H4 (cell line): ENCODE measurements at places on chromosomes 11 and 22.

DNA sequence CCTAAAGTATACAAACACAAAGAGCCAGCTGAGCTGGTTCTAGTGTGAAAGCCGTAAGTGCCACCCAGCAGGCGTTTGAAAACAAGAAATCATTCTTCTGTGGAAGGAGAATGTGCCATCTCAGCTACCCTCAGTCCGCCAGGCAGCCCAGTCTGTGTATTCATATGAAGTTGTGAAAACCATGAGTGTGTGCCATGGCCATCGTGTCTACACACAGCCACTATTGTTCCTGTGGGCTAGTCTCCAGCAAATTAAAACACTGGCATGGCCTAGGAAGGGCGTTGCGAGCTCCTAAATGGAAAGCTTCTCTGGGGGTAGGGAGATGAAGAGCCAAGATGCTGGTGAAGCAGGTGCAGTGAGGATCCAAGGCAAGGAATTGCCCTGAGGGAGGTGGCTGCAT is 51.5 kb upstream of the HORMAD2 start:
- no peak for DNase-seq

DNA sequence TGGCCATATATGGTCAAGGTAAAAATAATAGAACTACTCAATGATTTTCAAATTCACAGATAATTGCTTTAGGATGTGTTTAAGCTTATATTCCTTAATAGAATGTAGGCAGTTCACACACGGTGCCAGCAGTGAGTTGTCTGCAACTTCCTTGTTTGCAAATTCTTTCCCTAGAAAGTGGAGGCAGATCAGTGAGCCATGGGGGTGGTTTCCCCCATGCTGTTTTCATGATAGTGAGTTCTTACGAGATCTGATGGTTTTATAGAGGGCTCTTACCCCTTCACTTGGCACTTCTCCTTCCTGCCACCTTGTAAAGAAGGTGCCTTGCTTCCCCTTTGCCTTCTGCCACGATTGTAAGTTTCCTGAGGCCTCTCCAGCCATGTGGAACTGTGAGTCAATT is 111.8 kb upstream of the LMO1 start:
- DNase-seq = no peak

GRCh38 chr11:113574171-113574570 is 99.0 kb upstream of the DRD2 start:
- no peak for DNase-seq

DNA sequence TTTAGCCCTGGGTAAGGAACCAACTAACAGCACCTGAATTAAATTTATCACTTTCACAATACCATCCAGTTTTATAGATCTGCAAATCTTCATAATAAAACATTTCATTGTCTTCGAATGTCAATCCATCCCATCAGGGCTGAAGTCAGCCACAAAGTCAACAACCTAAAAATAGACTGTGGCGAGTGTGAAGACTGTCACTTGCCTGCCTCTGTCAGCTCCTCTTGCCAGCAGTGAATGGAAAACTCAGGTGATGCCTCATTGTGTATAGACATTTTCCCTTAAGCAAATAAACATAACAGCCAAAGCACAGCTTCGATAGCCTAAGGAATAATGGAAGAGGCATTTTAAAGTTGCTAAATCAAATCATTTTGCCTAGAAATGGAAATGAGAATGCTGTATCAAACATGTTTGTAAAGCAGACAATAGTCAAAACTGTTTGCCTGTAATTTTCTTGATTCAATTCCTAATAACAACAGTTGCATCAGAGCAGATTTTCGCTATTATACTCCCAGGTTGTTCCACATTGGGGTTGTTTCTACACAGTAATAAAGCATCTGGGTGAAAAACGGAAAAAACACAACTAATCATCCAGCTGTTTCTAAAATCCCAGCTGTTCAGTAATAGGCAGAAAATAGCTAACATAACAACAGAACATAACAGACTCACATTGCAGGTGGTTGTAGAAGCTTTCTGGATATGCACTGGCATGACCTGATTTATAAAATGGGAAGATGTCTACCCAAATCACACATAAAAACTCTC is 15.7 kb downstream of the KCNA4 start:
- no peak for DNase-seq

DNA sequence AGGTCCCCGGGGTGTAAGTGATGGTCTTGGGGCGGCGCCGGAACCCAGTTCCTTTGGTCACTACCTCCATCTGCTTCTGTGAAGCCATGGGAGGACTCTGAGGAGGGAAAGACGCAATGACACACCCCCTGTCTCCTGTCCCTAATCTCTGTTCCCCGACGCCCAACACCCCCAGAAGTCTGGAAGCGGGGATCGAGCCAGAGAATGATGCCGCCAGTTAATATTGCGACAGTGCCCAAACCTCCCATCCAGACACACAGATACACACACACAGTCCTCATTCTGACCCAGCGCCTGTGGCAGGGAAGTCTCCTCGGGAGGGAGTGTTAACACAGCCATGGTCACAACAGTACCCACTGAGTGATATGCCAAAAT is 352 bp downstream of the C22orf23 start:
- DNase-seq = no peak

GRCh38 chr11:35292279-35292678 is 127.1 kb downstream of the SLC1A2 start:
- DNase-seq = no peak

- no peak for DNase-seq
Measured at GRCh38 chr11:60767388-60767811, 10.7 kb downstream of the MS4A15 start.

DNA sequence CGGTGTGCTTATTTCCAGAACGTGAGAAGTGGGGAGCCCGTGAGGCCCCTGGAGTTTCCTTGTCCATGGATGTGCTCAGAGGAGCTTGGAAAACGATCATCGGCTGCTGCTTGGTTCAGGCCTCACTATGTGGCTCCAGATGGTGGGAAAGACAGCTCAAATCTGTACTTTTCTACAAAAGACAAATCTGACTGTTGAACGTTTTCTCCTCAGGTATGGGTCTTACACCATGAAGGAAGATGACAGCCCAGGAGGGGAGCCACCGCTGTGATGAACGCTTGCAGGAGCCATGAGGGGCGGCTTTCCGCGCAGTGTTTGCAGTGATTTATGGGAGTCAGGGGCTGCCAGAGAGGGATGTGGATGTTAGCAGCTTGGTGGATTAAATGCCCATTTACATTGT is 109.4 kb upstream of the E2F8 start:
- no peak for DNase-seq

- DNase-seq = no peak
Measured at GRCh38 chr11:73553266-73553665, 44.6 kb downstream of the FAM168A start.

- no peak for DNase-seq
Measured at GRCh38 chr11:134751766-134752165, 339.7 kb upstream of the B3GAT1 start.

GRCh38 chr11:61529537-61530225 is 21.1 kb downstream of the LRRC10B start:
- no peak for DNase-seq
